ENCODE measurements at places on chromosomes 16 and 17. TPM values are rescaled to one million over a fixed set of nuclear protein-coding genes. Genes with fewer than 3 reads are reported as not detected.

DNA sequence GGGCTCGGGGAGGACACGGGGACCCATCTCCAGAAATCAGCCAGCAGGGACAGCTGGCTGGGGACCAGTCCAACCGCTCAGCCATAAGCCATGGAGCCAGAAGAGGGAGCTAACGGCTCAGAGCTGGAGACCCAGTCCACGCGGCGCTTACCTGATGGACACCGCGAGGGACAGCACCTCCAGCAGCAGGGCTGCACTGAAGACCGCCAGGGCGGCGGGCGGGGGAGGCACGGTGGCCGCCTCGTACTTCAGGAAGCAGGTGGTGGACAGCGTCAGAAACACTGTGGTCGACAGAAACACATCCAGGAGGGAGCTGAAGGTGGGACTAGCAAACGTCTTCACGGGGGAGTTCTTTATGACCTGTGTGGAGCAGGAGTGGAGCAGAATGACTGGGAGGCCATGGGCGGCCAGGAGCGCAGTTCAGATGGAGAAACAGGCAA is 102.6 kb upstream of the CREBBP start:
- H3K36me3 ChIP-seq, result no peaks in the 10 kb centered on the region
- H3K27me3 ChIP-seq, result no peaks in the 10 kb centered on the region
- H3K27ac ChIP-seq, result no peak overlapping the region
- no peaks in the 10 kb centered on the region for H3K4me1 ChIP-seq

- no peaks in the 10 kb centered on the region for H3K27me3 ChIP-seq
- no peak overlapping the region for H3K27ac ChIP-seq
- H3K4me1 ChIP-seq, result peaks cover 24% of the 10 kb centered on the region
- peak; percentile 53 for DNase-seq
- no peaks in the 10 kb centered on the region for H3K36me3 ChIP-seq
These were observed 1.0 kb downstream of the EEF2K start for GRCh38 chr16:22206842-22207714.

DNA sequence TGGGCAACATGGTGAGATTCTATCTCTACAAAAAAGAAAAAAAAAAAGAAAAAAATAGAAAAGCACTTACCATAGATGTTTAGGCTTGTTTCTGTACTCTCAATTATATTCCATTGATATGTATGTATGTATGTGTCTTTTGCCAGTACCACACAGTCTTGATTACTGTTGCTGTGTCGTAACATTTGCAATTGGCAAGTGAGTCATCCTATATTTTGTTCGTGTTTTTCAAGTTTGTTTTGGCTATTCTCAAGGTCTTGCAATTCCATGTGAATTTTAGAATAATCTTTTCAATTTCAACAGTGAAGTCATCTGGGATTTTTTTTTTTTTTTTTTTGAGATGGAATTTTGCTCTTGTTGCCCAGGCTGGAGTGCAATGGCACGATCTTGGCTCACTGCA is 19.3 kb downstream of the SPECC1 start:
- no peaks in the 10 kb centered on the region for H3K36me3 ChIP-seq
- peaks cover 28% of the 10 kb centered on the region for H3K4me1 ChIP-seq
- no peak overlapping the region for H3K4me3 ChIP-seq
- H3K27ac ChIP-seq, result no peak overlapping the region
- H3K27me3 ChIP-seq, result no peaks in the 10 kb centered on the region

- DNase-seq, result no peak
- H3K4me3 ChIP-seq, result no peak overlapping the region
- peaks cover 95% of the 10 kb centered on the region for H3K27me3 ChIP-seq
- no peaks in the 10 kb centered on the region for H3K36me3 ChIP-seq
These were observed 53.7 kb upstream of the RCVRN start for GRCh38 chr17:9958586-9959281.

DNA sequence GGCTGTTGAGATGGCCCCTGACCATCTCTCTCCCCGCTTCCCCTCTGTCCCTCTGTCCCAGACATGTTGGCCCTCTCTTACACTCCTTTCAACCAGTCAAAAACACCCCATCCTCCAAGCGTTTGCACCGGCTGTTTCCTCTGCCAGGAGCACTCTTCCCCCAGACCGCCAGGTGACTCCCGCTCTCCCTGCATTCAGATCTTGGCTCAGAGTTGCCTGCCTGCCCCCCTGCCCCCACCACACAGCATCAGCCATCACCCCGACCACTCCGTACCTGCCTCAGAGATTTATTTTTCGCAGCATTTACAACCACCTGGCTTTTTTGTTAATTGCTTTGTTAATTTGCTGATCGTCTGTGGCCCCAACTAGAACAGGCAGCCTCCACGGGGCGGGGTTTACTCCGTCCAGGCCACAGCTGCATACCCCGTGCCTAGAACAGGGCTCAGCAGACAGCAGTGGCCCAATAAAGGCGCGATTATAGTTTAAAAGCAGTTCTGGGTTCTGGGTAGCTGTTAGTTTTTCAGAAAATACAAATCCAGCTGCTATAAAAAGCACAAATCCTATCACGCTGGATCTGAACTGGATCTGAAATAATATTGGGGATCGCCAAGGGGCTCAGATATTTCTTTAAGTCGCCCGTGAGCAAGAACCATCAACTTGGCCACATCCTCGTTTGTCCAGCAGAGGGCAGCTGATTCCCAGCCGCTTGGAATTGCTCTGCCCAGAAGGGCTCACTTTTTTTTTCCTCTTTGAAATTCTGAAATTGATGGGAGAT is 173.6 kb downstream of the IRF8 start:
- no peaks in the 10 kb centered on the region for H3K4me1 ChIP-seq
- H3K27ac ChIP-seq, result no peak overlapping the region
- no peaks in the 10 kb centered on the region for H3K36me3 ChIP-seq

GRCh38 chr17:16918443-16918842 is 53.5 kb downstream of the TNFRSF13B start:
- no peaks in the 10 kb centered on the region for H3K4me1 ChIP-seq
- no peaks in the 10 kb centered on the region for H3K36me3 ChIP-seq
- no peak overlapping the region for H3K27ac ChIP-seq

DNA sequence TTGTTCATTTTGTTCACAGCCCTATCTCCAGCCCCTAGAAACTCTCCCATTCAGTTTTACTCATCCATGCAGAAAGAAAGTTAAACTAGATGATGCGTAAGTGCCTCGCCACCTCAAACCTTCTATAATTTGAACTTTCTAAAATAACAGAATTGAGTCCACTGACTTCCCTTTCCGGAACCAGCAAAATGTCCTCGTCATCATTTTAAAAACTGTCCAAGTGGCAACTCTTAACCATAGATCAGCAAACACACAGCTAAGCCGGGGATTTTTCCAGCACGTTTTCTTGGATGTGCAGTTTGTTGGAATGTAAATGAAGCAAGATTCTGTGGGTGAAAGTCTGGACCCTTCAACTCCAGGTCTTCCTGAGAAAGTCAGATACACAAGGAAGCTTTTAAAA is 369.7 kb upstream of the ERCC4 start:
- H3K4me3 ChIP-seq, result no peak overlapping the region
- H3K36me3 ChIP-seq, result no peaks in the 10 kb centered on the region
- H3K4me1 ChIP-seq, result no peaks in the 10 kb centered on the region

DNA sequence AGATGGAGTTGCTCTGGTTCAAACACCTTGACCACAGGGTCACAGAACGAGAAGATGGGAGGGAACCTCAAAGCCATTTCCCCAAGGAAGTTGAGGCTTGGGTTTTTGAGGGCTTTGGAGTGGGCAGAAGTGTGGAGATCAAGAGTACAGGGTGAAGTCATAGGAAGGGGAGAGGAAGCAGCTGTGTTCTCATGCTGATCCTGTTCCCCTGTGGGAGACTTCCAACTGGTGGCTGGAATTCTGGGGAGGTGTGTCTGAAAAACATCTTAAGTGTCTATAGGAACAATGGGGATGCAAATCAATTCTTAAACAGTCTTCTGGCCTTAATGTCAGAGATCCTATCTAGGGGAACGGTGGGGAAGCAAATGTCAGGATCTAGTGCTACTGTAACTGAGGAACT is 38.8 kb upstream of the HSBP1 start:
- H3K4me1 ChIP-seq, result no peaks in the 10 kb centered on the region
- no peak overlapping the region for H3K4me3 ChIP-seq
- DNase-seq, result no peak
- H3K27ac ChIP-seq, result no peak overlapping the region

GRCh38 chr17:68803164-68803929 is 151.8 kb downstream of the ABCA8 start:
- peaks cover 4% of the 10 kb centered on the region for H3K4me1 ChIP-seq
- no peak overlapping the region for H3K4me3 ChIP-seq
- no peak for DNase-seq
- no peaks in the 10 kb centered on the region for H3K36me3 ChIP-seq
- no peak overlapping the region for H3K27ac ChIP-seq

DNA sequence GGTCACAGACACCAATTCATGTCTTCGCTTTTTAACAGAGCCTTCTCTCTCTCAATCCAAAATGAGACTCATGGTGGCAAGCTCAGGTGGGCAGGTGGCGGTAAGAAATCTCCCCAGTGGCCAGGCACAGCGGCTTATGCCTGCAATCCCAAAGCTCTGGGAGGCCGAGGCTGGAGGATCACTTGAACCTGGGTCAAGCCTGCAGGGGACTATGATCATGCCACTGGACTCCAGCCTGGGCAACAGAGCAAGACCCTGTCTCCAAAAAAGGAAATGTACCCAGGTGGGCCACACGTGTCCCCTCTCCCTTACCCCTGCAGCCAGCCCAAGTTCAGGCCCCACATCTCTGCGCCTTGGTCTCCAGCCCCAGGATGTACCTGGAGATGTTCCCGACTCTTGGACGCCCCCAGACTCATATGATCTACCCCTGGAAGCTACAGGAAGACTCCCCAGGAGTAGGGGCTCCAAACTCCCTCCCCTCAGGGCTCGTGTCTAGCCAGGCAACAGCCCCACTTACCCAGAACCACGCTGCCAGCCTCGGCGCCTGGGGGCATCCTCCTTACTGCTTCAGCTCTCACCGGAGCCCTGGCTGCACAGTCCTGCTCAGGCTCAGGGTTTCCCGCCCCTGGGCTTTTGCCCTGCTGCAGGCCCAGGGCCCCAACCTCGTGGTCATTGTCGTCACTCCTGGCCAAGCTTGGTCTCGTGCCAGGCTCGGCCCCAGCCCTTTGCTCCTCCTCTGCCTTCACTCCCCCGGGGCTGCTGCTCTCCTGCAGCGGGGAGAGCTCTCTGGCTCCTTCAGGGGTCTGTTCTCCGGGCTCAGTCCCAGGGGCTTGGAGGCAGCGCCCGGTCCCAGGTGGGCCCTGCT is 16.2 kb downstream of the MYLK3 start:
- DNase-seq, result no peak
- no peak overlapping the region for H3K4me3 ChIP-seq
- H3K4me1 ChIP-seq, result no peaks in the 10 kb centered on the region
- peaks cover 12% of the 10 kb centered on the region for H3K27me3 ChIP-seq

- H3K36me3 ChIP-seq, result peaks cover 7% of the 10 kb centered on the region
- H3K27ac ChIP-seq, result peak overlapping the region; percentile 53
- H3K4me1 ChIP-seq, result peaks cover 37% of the 10 kb centered on the region
- no peaks in the 10 kb centered on the region for H3K27me3 ChIP-seq
- no peak for DNase-seq
These were observed 29.0 kb upstream of the CLEC18B start for GRCh38 chr16:74450236-74450635.

TELO2 gene
- total RNA-seq, result 56.0 TPM

PRSS22 gene
- 98.2 TPM for total RNA-seq

SPNS2 gene
- total RNA-seq, result 33.8 TPM

CYBC1 gene
- total RNA-seq, result 77.9 TPM

FBXW10 gene
- total RNA-seq, result 5.3 TPM

KRTAP2-2 gene
- total RNA-seq, result not detected
